ENCODE measurements at places on chromosomes 2 and 18.

DNA sequence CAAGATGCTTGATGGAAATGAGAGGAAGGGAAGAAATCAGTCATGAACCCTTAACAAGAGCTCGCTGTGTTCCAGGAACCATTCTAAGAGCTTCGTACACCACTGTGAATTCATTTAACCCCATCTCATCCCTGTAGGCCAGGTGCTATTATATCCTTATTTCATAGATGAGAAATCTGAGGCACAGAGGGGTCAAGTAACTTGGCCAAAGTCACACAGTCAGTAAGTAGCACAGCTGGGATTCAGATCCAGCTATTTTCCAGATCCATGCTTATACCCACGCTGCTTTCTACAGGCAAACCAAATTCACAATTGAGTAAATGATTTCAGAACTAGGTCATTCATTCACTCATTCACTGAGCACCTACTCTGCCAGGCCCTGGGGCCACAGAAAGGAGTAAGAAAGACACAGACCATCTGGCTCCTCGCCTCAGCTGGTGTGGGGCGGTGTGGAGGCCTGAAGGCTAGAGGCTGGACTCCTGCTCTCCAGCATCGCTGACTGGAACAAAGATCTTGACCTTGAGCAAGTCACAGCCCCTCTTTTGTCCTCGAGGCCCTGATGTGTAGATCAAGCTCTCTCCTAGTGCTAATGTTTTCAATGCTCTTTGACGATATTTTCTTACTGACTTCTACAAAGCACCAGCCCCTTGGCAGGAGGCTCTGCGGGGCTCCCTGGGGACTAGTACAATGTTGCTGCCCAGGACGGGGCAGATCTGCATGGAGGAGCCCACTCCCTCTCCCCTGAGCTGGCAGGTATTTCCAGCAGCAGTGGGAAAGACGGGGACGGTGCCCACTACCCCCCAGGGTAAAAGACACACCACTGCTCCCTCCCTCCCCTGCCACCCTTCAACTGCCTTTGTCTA lies 26.5 kb downstream of the STEAP3 start:
- DNase-seq, result no peak

- DNase-seq, result no peak
These were observed 53.6 kb upstream of the DDX18 start for GRCh38 chr2:117760916-117761315.

GRCh38 chr18:59921384-59921891 lies 21.6 kb downstream of the PMAIP1 start:
- no peak for DNase-seq

- DNase-seq, result no peak
These were observed 179.1 kb downstream of the ANKRD44 start for GRCh38 chr2:197131558-197131855.
